ENCODE measurements at places on chromosomes 3 and 15. TPM values are rescaled to one million over a fixed set of nuclear protein-coding genes. Genes with fewer than 3 reads are reported as not detected.

- no peak for DNase-seq
Observed at GRCh38 chr3:64022451-64023186, 675 bp downstream of the PSMD6 start.

DNA sequence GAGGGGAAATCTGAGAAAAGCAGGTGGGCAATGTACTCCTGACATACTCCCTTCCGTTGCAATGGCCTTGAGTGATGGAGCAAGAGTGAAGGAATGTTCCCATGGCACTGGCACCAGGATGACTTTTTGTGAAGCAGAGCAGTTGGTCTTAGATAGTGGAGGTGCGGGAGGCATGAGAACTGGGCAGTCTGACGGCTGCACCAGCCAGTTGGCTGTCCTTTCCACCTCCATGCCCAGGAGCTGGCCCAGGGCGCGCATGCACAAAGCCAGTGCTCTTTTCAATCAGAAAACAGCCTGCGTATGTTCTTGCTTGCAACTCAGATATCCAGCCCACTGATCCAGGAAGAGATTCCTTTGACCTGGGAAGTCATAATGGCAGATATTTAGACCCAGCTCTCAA lies 136.8 kb downstream of the PGPEP1L start:
- no peak for DNase-seq

DNA sequence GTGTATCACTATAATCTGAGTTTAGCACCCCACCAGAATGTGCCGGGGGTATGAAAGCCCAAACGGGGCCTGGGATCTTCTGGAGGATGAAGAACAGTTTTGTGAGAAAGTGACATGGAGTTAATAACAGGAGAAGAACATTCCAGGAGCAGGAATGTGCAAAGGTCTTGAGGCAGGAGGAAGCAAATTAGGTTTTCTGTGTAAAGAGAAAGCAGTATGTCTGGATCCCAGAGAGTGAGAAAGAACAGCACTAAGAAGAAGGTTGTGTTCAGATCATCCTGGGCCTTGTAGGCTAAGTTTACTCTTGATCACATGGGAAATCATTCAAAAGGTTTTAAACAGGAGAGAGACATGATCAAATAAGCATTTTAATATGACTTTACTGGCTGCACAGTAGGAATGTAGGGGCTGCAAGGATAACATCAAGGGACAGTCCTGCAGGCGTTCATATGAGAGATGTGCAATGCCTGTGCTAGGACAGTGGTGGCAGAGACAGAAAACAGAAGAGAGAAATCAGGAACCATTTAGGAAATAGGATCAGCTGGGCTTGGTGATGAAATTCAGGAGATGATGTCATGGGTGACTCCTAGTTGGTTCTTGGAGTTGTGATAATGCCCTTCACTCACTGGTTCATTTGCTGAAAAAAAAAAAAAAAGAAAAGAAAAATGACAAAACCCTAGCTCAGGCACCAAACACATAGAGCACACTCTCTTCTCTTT lies 113.5 kb downstream of the TNIK start:
- DNase-seq, result no peak

GRCh38 chr3:194941956-194942511 lies 256.4 kb downstream of the FAM43A start:
- no peak for DNase-seq

DNA sequence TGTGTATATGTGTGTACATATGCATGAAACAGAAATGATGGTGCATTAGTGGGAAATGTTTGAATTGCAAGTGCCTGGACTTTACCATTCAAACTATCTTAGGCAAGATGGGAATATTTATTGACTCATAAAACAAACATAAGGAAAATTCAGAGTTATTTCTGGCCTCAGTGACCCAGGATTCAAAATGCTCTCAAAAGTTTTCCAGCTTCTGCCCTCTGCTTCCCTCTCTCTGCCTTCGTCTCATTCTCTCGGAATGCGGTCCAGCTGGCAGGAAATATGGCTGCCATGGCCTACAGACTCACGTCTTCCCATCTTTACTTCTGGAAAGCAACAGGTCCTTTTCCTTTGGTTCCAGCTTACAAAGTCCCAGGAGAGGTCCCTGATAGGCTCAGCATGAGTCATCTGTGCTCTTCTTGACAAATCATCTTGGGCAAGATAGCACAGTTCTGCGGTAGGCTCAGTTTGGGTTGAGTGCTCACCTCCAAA lies 8.7 kb upstream of the ZNF774 start:
- DNase-seq, result peak; percentile 79

DNA sequence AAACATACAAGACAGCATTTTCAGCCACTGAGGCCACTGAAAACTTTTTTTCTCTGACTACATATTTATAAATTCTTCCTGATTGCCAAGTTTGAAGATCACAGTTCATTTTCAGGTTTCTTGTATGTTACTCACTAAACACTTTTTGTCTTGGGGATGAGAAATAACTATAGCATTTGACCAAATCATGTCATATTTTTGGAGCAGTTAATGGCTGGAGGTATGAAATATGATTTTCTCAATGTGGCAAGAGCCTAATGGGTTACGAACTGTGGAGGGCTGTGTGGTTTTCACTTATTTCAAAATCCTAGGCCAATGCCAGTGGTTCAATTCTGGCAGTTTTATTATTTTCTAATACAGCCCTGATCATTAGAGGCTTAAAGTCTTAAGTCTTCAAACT lies 64.4 kb downstream of the USP13 start:
- no peak for DNase-seq

- DNase-seq, result no peak
Observed at GRCh38 chr3:42520906-42521305, 18.5 kb downstream of the VIPR1 start.

DNA sequence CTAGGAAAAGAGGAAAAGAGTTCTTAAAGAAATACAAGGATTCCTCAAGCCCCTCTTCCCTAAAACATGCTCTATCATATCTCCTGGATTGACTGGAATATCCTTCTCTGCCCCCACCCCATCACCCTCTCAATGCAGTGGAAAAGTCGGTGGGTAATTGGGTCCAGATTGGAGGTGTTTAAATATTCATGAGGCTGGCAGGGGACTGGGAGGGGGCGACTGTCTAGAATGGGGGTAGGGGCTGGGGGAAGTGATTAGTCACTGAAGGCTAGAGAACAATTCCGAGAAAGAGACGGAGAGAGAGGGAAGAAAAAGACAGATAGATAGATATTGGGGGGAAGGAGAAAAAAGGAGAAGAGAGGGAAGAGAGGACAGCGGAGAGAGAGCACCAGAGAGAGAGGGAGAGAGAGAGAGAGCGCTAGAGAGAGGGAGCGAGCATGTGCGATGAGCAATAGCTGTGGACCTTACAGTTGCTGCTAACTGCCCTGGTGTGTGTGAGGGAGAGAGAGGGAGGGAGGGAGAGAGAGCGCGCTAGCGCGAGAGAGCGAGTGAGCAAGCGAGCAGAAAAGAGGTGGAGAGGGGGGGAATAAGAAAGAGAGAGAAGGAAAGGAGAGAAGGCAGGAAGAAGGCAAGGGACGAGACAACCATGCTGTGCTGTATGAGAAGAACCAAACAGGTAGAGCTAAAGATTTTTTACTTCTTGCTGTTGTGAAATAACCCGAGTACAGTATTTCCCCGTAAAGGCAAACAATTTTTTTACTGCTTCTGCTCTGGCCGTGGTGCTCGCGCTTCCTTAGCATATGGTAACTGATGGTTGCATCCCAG lies at the start of gene GAP43:
Gene GAP43, plus strand, starts transcription at position 467 of the 825 bp plus-strand sequence. Its CDS starts 180 bp downstream, at position 647.
- peak; percentile 82 for DNase-seq

GRCh38 chr3:159813822-159814531 lies 174.7 kb upstream of the IL12A start:
- no peak for DNase-seq

- DNase-seq, result no peak
Observed at GRCh38 chr3:34301313-34301712, 502.9 kb downstream of the PDCD6IP start.

Gene RAB6B
- 9.2 TPM for total RNA-seq

Gene OIP5
- total RNA-seq, result 0.51 TPM

Gene ARGFX
- not detected for total RNA-seq

Gene NME9
- not detected for total RNA-seq

Measured in aorta (tissue), 5 donors.